Left ventricle myocardium superior (tissue), 1 donor: ENCODE measurements at places on chromosomes 3 and 15. TPM values are rescaled to one million over a fixed set of nuclear protein-coding genes. Genes with fewer than 3 reads are reported as not detected.

The CD276 gene
- 39.0 TPM for total RNA-seq

DNA sequence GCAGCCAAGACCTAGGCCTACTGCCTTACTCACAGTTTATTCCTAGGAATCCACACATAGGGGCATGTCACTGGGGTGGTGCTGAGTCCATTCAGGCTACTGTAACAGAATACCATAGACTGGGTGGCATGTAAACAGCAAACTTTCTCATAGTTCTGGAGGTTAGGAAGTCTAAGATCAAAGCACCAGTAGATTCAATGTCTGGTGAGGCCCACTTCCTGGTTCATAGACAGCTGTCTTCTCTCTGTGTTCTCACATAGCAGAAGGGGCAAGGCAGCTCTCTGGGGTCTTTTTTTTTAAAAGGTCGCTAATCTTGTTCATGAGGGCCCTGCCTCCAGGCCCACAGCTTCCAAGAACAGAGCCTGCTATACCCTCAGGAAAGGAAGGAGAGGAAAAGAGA lies 113.9 kb upstream of the MANF start:
- DNase-seq: no peak

DNA sequence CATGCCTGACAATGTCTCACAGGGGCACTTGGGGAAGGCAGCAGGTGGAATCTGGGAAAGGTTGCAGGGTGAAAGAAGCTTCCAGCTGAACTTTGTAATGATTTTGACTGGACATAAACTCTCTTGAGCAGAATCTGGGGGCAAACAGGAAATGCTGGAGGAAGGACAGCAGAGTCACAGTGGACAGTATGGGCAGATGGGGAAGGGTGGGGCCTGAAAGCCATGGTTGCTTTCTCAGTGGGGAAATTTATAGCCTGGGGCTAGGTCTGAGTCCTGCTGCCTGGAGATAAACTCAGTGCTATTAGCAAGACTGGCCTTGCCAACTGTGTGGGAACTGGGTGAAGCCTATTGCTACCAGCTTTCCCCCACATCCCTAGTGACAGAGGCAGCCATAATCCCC lies 203.2 kb downstream of the OSBPL10 start:
- no peak for DNase-seq

GRCh38 chr15:63860155-63860554 lies 26.4 kb upstream of the HERC1 start:
- no peak for DNase-seq

DNA sequence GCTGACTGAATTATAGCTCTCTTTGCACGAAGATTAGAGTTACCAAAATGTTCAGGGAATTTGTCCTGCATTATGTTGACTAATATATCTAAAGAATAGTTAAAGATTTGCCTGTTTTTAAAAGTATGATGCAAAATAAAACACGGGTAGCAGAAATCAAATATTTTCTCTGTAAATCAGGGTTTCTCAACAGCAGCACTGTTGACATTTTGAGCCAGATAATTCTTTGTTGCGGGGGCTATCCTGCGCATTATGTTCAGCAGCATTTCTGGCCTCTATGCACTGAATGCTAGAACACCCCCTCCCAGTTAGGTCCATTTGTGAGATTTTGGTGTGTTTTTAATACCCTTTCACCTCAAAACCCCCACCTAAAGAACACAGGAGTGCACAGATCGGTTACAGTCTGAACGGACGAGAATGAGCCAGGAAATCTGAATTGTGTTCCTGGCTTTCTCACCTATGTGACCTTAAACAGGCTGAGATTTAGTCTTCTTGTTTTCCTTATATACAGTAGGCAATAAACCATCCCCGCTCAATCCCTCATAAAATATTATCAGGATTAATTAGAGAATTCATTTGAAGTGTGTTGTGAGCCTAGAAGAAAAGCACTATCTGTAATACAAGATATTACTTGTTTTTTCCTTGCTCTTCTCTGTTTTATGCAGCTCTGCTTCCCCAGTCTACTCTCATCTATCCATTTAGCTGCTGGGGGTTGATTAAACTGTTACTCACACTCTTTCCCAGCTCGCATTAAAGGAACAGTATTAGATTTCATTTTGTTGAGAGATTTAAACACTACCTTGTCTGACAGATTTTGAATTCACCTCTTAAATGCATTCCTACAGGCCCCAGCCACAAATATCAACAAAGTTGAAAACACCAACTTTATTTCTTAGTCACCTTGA lies 247.5 kb upstream of the GOLIM4 start:
- no peak for DNase-seq

The ZNF660 gene
- total RNA-seq: 0.92 TPM
